ENCODE measurements at places on chromosomes 4 and X.

DNA sequence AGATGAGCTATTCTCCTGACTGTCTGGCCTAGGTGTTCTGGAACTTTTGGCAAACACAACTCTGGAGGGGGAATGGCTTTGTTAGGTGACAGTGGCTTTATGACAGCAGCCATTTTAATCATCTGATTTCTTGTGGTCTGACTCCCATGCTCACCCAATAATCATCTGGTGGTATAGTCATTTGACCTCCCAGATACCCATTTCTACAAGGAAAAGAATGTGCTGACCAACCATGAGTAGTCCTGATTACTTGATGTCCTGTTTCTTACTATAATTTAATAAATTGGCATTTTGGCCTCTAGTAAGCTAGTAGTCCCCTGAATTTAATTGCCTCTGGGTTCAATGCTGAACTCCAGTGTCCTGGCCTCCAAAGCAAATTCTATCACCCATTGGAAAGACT, 109.9 kb upstream of the DUSP21 start:
- no peak for DNase-seq

GRCh38 chr4:30875658-30876269, 155.6 kb downstream of the PCDH7 start:
- DNase-seq = no peak

- DNase-seq = no peak
Observed at GRCh38 chrX:250965-251364, 30.2 kb upstream of the PLCXD1 start.

DNA sequence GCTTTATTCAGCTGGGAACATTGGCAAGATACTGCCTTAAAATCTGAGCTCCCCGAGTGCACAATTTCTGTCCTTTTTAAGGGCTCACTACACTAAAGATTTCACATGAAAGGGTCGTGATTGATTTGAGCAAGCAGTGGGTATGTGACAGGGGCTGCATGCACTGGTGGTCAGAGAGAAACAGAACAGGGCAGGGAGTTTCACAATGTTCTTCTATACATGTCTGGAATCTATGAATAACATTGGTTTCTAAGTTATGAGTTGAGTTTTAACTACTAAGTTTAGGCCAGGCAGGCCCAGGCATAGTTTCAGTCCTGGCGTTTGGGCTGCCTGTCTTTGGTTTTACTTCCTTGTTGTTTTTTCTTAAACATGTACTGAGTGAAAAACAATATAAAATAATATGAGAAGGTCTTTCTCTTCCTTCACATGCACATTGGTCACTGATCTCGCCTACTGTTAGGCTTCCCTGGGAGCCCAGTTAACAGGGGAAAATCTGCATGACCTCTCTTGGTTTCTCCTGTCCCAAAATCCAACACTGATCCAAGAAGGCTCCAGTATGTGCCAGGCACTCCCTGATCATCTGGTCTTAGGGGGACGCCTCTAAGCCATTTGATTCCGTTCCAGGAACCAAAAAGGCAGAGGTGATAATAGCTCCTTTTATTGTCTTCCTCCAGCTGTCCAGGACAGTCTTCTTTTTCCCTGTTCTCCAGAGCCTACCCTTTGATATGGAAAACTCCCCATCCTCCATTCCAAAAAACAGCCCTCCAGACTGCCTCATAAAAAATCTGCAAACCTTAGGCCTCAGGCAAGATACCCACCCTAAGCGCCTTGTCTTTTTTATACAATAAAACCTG, at the start of gene UGT2B17:
Gene UGT2B17, minus strand, starts transcription at position 51 of the 854 bp plus-strand sequence. CDS start 7,838 bp downstream, outside the sequence.
- no peak for DNase-seq

GRCh38 chr4:14977830-14978229, 24.5 kb upstream of the CPEB2 start:
- DNase-seq = no peak

DNA sequence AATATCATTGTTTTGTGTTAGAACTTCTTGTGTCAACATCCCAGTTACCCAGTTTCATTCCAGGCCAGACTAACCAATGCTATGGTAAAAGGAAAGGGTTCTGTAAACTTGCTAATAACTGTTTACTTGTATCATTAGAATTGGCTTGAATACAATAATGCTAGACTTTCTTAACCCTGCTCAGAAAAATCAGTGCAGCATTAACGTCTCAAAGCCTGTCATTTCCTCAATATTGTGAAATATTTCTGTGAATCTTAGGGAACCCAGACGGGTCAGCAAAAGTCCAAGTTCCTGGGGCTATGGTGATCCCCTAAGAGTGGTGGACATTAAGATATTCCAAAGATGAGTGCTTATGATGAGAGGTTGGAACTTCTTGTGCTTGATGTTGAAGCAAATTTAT, 541.2 kb upstream of the MAGEB18 start:
- DNase-seq = no peak

DNA sequence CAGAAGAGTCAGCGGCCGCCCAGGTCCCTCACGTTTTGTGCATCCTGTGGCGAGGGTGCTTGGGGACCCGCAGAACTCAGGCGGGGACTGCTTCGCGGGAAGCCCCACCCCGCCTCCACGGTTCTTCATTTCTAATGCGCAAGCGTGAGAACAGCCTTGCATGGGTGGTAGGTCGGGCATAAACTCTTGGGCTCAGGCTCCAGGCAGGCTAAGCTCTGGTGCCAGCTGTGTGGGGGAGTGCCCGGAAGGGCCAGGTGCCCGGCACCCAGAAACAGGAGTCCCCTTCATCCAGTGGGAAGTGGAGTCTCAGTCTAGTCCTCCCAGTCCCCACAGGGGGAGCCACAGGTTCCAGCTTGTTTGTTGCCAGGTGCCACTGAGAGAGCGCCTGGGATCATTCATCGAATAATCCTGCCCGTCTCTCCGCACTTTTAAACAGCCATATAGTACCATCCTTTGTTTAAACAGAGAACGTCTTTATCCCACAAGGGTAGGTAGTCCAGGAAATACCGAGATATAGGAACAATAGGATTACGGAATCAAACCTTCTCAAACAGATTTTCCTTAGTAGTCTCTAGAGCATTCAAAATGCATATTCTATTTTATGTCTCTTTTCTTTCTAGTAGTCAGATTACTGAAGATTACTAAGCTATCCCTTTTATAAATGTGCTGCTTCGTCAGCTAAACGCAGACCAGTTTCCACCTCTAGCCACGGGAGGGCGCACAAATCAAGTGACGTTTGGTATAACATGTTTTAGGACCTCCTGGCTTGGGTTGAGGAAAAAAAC, 12.7 kb upstream of the RBBP7 start:
- DNase-seq = peak; percentile 71

GRCh38 chrX:70592091-70592490, 147.5 kb downstream of the DLG3 start:
- peak; percentile 13 for DNase-seq

- no peak for DNase-seq
Observed at GRCh38 chr4:128866269-128866668, 56.8 kb downstream of the JADE1 start.

- DNase-seq = no peak
Observed at GRCh38 chr4:169617306-169617705, 3.1 kb upstream of the CLCN3 start.

- no peak for DNase-seq
Observed at GRCh38 chr4:8374851-8375649, 65.5 kb downstream of the ACOX3 start.

DNA sequence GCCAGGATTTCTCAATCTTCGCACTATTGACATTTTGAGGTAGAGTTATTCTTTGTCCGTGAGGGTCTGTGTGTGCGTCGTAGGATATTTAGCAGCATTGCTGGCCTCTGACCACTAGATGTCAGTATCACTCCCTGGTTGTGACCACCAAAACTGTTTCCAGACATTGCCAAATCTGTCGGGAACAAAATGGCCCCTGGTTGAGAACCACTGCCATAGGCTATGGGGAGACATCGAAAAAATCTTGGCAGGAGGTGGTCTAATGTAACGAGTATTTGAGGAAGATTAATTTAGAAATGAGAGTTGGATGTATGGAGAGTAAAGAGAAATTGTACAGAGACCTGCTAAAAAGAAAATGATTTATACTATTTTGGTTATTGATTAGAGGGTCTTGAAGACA, 108.4 kb downstream of the DOCK11 start:
- DNase-seq = peak; percentile 17

DNA sequence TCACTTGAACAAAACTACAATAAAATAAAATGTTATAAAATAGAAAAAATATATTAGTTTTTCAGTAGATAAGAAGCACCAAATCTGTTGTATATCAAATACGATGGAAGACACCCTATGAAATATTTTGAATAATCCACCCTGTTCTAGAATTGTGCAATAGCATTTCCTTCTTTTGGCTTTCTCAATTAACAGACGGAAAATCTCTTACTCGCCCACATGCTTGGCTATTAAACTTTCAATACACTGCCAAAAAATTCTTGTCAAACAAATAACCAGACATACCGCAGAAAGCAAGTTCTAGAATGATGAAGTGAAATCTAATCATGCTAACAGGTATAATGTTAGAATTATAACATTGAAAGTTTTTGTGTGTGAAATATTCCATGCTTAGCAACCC, 671.6 kb upstream of the SLIT2 start:
- DNase-seq = no peak

- no peak for DNase-seq
Observed at GRCh38 chrX:105609530-105609929, 212.8 kb upstream of the NRK start.

DNA sequence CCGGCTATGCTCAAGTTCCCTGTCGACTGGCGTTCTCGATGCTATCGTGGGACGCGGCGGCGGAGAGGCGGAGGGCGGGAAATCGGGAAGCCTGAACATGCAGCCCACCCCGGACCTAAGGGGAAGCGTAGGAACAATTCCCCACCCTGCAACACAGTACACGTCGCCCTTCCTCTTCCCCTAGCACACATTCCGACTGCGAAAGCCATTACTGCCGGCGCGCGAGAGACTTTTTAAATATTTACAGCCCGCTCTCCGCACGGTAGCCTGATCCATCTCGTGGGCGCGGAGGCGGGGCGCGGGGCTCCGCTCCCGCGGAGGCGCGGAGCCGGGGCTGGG, 48.1 kb upstream of the BCOR start:
- peak; percentile 21 for DNase-seq

GRCh38 chrX:153819384-153820040, 10.8 kb downstream of the PDZD4 start:
- DNase-seq = no peak

- no peak for DNase-seq
Observed at GRCh38 chrX:53685711-53686110, 808 bp downstream of the HUWE1 start.

DNA sequence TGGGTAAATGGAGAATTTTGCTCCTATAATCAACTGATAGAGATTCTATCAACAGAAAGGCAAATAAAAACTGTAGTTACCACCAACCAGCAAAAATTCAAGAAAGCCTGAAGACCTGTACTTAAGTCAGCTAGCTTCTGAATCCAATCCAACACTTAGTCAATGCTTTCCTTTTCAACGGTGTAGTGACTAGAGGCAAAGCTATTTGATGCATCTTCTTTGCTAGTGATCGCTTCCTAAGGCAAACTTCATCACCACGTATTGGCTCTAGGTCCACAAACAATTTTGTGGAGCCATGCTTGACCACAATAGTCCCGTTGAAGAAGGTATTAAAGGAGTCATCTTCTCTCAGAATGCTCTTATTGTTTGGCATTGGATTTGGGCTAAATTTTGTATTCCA, 25.0 kb upstream of the UBA6 start:
- no peak for DNase-seq

GRCh38 chr4:95108883-95109421, 351.2 kb downstream of the BMPR1B start:
- no peak for DNase-seq

- no peak for DNase-seq
Observed at GRCh38 chr4:38040619-38041018, 80.4 kb downstream of the PTTG2 start.

DNA sequence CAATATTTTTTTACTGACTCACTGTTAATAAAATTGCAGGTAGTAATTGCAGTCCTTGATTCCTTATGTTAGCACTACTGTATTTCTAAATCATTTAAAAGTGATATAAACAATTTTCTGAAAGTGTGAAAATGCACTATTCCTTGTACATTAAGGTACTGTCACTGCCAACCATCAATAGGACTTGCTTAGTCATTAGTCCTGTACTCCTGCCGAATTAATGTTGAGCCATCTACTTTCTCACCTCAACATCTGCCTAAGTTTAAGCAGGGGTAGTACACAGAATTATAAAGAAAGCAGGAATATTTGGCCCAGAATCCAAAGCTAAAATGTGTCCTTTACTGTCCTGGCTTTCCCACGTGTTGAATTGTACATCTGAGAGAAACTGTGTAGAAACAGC, 87.0 kb upstream of the TRPC3 start:
- DNase-seq = no peak

GRCh38 chr4:120434756-120435155, 368.1 kb upstream of the MAD2L1 start:
- DNase-seq = no peak

DNA sequence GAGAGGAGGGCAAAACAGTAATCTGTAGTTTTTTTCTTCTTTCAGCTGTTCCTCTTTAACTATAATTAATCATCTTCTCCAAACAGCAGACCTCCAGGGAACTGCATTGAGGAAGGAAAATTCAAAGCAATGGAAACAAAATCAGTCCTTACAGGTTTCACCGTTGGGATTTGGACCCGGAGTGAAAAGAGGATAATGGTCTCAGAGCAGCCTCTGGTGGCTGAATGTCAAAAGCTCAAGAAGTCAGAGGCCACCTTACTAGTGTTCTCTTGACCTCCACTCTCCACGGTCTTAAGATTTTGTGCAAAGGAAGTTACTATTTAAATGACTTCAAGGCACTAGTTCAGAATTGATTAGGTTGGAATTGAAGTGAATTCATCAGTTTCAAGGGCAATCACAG, 16.0 kb upstream of the MID1 start:
- DNase-seq = no peak

DNA sequence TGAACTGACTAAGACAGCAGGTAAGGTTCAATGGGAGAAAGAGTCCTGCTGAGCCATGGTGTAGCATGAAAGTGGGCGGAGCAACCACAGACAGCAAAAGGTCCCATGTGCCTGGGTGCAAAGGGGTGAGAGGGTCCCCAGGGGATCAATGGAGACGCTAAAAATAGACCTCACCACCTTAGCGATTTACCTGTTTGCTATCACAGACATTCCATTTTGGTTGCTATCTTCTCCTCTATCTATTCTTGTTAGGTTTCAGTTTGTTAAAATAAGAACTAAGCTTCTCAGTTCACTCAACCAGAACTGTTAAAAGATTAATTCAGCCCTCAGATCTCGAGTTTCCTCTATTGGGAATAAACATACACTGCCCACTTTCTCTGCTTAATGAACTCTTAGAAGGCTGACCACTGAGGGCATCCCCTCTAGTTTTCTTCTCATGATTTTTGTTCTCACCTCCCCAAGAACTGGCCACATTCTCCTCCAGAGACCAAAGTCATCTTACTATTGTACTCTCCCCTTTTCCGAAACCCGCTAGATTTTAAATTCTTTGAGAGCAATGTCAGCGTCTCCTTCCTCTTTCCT, 136.7 kb downstream of the PARM1 start:
- DNase-seq = no peak

DNA sequence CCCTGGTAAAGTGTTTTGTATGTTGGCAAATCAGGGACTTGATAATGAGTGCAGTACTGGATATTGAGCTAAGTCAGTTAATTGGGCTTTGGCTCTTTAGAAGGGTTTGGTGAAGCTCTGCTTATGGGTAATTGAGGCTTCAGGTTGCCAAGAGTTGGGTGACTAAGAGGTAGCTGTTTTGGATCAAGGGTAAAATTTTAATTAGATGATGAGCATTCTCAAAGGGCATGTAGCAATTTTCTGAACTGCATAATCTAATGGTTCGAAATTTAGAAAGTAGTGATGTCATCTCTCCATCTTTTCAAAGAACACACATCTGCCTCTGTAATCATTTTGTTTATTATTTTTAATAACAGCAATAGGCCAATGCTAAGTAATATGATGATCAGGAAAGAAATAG, 5.5 kb upstream of the TRIM2 start:
- no peak for DNase-seq

- no peak for DNase-seq
Observed at GRCh38 chr4:74675673-74676279, 118.5 kb downstream of the BTC start.

GRCh38 chr4:100254237-100254636, 64.0 kb upstream of the DDIT4L start:
- no peak for DNase-seq
